ENCODE measurements at places on chromosomes 13 and 19. TPM values are rescaled to one million over a fixed set of nuclear protein-coding genes. Genes with fewer than 3 reads are reported as not detected.

DNA sequence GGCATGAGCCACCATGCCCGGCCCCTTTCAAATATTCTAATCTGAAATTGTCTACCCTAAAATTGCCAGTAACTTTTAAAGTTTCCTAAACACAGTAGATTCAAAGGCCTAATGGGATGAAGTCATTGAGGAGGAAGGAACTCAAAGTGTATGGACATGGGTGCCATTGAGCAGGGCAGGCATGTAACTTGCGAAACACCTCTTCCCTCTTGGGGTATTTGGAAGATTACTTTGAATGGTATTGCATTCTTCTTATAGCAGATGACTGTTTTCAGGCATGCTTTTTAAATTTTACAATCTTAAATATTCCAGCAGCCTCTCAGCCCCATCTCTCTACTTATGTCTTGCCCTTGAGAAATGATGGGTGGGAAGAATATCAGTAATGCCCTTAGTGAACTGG lies 21.0 kb downstream of the TM9SF2 start:
- no peaks in the 10 kb centered on the region for H3K27me3 ChIP-seq
- H3K27ac ChIP-seq, result no peak overlapping the region
- H3K36me3 ChIP-seq, result peaks cover 35% of the 10 kb centered on the region
- H3K4me1 ChIP-seq, result no peaks in the 10 kb centered on the region
- no peak for DNase-seq

DNA sequence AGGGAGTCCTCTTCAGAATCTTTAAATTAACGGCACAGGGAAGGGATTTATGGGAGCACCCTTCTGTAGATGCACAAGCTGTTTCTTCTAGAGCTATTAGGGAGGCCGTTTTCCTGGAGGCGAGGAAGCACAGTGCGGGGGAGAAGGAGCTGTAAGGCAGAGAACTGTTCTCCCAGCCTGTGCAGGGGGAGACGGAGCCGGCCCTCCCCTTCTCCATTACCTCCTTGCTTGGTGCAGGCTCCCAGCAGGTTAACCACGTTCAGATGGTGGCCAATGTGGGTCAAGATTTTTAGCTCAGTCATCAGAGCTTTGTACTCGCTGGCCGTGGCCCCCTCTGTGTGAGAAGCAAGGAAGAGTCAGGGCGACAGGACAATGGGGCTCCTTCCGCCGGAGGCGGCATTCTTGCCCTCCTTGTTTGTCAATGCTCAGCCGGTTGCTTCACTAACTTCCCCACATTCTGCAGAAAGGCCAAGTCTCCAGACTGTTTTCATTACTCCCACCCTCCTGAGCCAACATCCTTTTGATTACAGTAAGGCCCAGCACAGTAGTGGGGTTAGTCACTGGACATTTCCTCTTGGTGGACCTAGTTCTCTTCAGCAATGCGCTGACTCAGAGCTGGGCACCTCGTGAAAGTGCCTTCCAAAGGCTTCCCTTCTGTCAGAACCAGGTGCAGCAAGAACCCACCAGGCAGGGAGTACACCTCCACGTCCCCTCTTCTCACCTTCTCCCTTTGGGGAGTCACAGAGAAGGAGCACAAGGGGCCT lies 165.4 kb downstream of the FLT1 start:
- no peak overlapping the region for H3K4me3 ChIP-seq
- H3K27me3 ChIP-seq, result no peaks in the 10 kb centered on the region
- H3K36me3 ChIP-seq, result no peaks in the 10 kb centered on the region
- no peak for DNase-seq
- H3K27ac ChIP-seq, result no peak overlapping the region

DACT3 gene
- polyA plus RNA-seq, result 50.0 TPM

DNA sequence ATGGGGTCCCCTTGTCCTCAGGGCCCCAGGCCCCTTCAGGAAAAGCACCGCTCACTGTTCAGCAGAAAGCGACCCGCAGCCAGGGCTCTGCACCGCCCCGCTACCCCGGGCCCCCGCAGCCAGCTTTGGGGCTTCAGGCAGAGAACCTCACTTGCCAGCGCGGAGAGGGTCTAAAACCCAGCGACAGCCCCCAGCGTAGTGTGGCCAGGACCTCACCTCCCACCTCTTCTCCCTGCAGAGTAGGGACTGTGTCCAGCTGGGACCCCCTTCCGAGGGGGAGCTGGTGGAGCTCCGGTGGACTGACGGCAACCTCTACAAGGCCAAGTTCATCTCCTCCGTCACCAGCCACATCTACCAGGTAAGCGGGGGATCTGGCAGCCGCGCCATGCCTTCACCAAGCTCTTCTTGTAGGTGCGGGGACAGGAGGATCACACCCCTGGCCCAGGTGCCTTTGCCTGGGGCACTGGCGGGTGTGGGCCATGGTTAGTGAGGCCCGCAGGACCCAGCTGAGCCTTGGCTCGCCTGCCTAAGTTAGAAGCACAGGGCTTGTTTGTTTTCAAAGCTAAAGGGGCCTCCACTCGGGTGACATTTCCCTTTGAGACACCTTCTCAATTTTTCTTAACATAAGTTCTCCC lies 175.7 kb downstream of the KDM4B start:
- no peak for DNase-seq
- H3K4me3 ChIP-seq, result no peak overlapping the region
- H3K4me1 ChIP-seq, result peaks cover 26% of the 10 kb centered on the region
- peaks cover 98% of the 10 kb centered on the region for H3K36me3 ChIP-seq
- H3K27ac ChIP-seq, result no peak overlapping the region

DNA sequence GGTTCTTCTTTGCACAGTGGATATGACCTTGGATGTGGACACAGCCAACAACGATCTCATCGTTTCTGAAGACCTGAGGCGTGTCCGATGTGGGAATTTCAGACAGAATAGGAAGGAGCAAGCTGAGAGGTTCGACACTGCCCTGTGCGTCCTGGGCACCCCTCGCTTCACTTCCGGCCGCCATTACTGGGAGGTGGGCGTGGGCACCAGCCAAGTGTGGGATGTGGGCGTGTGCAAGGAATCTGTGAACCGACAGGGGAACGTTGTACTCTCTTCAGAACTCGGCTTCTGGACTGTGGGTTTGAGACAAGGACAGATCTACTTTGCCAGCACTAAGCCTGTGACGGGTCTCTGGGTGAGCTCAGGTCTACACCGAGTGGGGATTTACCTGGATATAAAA lies 9.4 kb downstream of the RFPL4AL1 start:
- H3K27ac ChIP-seq, result no peak overlapping the region
- DNase-seq, result no peak
- H3K27me3 ChIP-seq, result no peaks in the 10 kb centered on the region
- H3K4me1 ChIP-seq, result no peaks in the 10 kb centered on the region
- no peaks in the 10 kb centered on the region for H3K36me3 ChIP-seq

TRPM4 gene
- polyA plus RNA-seq, result 30.7 TPM

DNA sequence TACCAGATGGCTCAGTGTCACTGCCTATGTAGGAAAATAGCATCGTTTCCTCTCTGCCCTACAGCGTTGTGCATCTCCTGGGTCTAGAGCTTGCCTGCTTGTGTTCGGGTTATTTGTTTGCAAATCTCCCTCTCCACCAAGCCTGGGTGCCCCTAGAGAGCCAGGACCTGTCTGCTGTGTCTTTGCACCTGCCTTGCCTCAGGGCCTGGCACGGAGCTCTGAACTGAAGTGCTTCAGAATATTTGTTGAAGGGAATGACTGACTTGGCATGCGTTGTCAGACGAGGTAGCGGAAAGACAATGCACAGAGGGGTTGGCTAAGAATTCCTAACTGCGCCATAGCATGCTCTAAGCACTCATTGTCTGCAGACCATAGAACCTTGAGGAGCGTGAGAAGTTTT lies 263.4 kb downstream of the FGF9 start:
- DNase-seq, result no peak
- H3K27me3 ChIP-seq, result no peaks in the 10 kb centered on the region
- H3K4me1 ChIP-seq, result no peaks in the 10 kb centered on the region
- H3K36me3 ChIP-seq, result no peaks in the 10 kb centered on the region
- no peak overlapping the region for H3K4me3 ChIP-seq

GRCh38 chr13:99498171-99499161 lies 2.8 kb upstream of the TM9SF2 start:
- peak; percentile 99 for DNase-seq
- H3K4me1 ChIP-seq, result peaks cover 14% of the 10 kb centered on the region
- H3K4me3 ChIP-seq, result peak overlapping the region; percentile 78
- H3K27me3 ChIP-seq, result no peaks in the 10 kb centered on the region

DNA sequence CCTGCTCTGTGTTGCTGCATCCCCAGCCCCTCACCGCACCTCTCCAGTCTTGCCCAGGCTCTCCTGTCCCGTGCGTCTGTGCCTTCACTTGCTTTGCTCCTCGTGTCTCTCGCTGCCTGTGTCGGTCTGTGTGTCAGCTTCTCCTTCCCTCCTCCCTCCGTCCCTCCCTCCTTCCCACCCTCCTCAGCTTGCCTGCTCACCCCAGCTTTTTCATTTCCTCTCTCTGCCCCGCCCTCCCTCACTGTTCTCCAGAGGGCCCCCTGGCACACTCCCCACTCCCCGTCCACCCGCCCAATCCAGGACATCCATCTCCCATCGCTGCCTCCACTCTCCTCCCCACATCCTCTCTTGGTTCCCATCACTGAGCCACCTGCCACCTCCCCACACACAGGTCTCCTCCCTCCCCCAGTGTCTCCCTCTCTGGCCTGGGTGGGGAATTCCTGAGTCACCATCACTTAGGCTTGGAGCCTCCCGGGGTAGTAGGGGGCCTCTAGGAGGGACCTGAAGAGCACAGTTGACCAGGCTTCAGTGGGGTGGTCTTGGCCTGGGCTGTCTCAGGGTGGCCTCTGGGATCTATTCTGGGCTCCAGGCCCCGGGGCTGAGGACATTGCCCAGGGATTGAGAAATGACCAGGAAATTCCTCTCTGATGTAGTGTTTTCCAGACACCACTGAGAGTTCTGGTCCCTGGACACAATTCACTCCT lies at the start of gene PTGIR:
Gene PTGIR (minus strand): TSS at position 132 of the 704 bp plus-strand sequence. CDS start 864 bp downstream, outside the sequence.
- DNase-seq, result no peak
- no peaks in the 10 kb centered on the region for H3K36me3 ChIP-seq
- no peaks in the 10 kb centered on the region for H3K27me3 ChIP-seq
- H3K27ac ChIP-seq, result peak within 1 kb of the TSS; percentile 10
- H3K4me3 ChIP-seq, result no peak within 1 kb of the TSS

EPS8L1 gene
- polyA plus RNA-seq, result 17.9 TPM

ALG11 gene
- polyA plus RNA-seq, result 9.8 TPM

ZNF534 gene
- polyA plus RNA-seq, result 1.7 TPM
